ENCODE measurements at places on chromosomes 7 and 10.

GRCh38 chr10:70052462-70053217, at the start of gene MACROH2A2:
Gene MACROH2A2, plus strand, starts transcription at chr10:70052846. Its CDS starts 22,813 bp downstream, at chr10:70075659.
- DNase-seq, result no peak

GRCh38 chr10:58373442-58373827, 11.8 kb upstream of the TFAM start:
- DNase-seq, result no peak

GRCh38 chr10:50636618-50637579, 13.1 kb upstream of the SGMS1 start:
- no peak for DNase-seq

DNA sequence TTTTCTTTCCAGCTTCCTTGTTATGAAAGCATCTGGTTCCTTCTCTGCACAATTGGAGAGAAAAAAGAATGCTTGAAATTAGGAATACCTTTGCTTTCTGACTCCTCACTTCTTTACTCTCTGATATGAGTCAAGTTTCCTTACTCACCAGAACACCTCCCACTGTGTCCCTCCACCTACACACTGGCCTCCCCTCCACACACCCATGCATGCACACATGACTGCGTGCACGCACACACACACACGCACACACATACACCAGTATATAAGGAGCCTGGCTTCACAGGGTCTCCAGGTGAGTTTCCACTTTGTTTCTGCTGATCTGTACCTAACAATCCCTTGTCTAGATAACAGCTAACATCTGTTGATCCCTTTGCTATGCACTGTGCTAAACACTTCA, 11.4 kb upstream of the PTER start:
- no peak for DNase-seq

DNA sequence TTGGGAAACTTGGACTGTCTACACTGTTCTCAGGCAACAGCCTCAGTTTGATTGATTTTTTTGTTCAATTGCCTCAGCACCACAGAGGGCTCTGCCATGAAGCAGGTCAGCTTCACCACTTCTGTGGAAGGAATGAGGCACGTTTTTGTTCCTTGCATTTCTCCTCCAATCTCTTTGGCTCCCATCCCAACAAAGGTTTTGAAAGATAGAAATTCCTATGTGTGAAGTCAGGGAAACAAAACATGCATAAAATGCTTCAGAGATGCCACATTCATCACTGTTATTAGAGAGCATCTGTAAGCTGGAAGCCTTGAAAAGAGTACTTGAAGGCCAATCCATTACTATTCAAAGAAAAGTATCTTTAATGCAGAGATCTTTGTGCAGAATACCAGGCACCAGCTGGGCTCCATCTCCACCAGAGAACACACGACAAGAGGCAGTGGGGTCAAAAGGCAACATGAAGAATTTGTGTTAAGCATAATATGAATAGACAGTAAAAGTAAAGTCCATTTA, 249.1 kb upstream of the LYZL1 start:
- no peak for DNase-seq

- no peak for DNase-seq
Observed at GRCh38 chr10:102115775-102116174, 4.4 kb downstream of the LDB1 start.

DNA sequence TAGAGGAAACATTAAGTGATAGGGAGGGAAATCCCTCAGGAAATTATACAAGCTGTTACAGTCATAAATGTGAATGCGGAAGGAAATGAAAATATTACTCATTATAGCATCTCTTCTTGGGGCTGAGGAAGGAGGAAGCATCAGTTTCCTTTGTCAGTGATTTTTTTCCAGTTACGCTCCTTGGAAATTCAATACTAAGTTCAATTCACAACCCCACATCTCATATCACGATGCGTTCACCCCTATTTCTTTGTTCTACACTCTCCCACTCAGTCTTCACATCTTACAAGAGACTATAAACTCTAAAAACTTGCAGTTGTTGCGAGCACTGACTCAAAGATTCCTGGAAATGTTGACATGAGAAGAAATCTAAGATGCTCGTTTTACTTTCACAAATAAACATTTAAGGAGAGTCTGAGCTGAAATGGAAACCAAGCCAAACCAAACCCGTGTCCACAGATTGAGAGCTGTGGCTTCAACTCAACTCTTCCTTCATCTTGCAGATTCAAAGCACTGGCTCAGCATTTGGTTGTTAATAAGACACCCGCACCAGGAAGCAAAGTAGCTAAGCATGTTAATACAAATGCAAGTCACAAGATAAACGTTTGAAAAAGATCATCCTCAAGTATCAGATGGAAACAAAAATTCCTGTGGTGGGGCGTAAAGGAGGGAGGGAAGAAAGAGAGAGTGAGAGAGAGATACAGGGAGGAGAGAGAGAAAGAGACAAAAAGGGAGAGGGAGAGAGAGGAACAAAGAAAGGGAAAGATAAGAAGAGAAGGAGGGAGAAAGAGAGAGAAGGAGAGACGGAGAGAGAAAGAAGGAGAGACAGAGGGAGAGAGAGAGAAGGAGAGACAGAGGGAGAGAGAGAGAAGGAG, 150.0 kb upstream of the RSU1 start:
- no peak for DNase-seq

DNA sequence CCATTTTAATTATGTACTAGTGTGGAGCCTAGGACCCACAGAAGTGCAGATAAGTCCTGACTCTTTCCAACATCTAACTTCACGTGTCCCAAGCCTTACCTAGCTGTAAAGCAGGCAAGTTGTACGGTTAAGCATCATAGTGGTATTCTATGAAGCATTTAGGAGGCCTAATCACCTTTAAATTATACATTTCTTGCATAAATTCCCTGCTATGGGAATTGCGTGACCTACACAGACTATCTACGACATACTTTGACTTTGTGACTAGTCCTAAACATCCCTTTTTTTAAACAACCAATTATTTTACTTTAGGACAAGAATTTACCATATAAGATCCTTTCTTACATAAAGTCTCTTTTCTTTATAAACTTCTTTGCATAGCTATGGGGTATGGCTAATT, 37.7 kb upstream of the LRGUK start:
- no peak for DNase-seq

GRCh38 chr10:22459496-22459895, 114.2 kb downstream of the SPAG6 start:
- DNase-seq, result no peak

DNA sequence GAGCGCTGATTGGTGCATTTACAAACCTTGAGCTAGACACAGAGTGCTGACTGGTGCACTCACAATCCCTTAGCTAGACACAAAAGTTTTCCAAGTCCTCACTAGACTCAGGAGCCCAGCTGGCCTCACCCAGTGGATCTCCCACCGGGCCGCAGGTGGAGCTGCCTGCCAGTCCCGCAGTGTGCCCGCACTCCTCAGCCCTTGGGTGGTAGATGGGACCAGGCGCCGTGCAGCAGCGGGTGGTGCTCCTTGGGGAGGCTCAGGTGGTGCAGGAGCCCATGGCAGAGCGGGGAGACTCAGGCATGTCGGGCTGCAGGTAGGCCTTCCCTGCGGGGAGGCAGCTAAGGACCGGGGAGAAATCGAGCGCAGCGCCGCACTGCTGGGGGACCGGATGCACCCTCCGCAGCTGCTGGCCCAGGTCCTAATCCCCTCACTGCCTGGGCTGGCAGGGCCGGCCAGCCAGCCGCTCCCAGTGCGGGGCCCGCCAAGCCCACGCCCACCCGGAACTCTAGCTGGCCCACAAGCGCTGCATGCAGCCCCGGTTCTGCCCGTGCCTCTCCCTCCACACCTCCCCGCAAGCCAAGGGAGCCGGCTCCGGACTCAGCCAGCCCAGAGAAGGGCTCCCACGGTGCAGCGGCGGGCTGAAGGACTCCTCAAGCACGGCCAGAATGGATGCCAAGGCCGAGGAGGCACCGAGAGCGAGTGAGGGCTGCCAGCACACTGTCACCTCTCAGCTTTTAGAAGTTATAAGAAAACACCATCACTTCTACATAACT, 128.9 kb downstream of the ZNF438 start:
- DNase-seq, result no peak

DNA sequence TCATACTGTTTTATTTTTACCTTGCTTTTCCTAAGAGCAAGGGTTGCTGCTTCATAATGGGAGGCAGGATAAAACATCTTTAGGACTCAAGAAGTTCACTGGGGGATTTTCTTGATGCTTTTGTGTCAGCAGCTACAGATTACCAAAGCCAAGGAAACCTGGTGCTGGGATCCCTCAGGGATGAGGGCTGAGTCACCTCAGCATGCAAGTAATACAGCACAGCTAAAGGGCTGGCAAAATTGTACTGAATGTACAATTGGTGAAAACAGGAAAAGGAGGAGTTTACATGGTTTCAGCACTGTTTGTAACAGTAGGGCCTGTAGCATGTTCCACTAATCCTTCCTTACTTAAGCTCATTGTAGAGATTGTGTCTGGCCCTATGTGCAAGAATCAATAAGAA, 1056.8 kb downstream of the SORCS1 start:
- DNase-seq, result no peak

DNA sequence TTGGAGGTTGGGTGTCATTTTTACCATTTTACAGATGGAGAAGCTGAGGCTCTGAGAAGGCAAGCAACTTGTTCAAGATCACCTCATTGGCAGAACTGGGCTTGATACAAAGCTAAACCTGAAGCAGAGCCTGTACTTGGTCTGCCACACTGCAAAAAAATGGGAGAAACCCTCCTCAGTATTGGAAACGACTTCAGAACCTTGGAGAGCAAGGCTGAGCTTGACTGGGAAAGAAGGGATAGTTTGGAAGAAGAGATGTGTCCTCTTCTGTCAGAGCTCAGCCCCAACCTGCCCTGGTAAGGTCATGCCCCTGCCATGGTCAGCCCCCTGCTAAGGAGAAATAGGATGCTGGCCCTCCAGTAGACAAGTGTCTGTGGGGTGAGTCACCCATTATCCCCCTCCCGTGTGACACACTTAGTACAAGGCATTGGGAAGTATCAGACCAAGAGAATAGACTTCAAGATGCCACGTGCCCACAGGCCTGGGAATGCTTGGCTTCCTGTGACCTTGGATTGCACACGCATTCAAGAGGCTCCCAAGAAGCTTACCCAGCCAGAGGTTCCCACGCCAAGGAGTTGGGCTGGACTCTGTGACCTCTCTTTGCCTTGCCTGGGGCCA, 56.2 kb upstream of the SMNDC1 start:
- DNase-seq, result no peak

DNA sequence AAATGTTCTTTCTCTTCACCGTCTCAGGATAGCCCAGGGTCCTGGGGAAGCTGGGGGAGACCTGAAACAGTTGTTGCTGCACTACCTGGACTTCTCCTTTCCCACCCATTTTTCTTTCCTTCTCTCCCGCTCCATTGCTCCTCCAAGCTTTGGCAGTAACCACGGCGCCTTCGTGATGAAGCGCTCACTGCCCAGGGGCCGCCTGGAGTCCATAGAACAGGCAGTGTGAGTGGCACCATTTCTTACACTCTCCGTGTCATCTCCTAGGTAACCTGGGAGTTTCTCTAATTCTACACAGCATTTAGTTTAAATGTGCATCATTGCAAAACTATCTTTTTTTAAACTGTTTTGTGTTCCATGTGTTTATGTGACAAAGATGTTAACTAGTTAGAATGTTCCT, 40.3 kb upstream of the BHLHA15 start:
- DNase-seq, result no peak

DNA sequence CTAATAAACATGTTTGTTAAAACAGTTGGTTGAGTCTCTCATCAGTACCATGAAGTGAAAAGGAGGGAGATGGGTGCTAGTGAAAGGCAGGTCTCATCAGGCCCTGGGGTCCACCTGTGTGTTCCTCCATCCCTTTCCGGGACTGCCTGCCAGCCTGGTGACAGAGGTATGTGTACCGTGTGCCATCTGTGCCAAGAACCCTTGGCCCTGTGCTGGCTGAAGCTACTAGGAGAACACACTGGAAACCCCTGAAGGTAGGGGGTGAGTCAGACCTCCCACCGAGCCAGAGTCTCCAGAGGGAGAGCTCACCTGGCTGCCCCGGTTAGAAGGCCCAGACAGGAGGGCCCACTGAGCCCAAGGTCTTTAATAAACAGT, 2.3 kb downstream of the DDIT4 start:
- no peak for DNase-seq

DNA sequence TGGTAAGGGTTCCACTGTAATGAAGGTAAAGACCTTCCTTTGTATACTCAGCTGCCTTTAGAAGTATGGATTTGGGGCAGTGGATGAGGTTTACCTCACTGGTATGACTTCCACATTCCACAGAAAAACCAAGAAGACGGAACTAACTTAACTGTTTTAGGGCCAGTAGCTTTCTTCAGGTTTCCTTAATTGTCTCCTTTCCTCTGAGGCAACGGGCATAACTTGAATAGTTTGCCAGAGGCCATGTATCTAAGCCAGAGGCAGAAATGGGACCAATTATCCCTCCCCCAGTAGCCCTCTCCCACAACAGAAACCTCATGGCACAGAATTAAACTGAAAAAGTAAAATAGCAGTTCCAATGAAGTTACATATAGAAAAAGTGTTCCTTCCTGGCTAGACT, 281.7 kb downstream of the PHTF2 start:
- no peak for DNase-seq

GRCh38 chr7:133398506-133398905, 145.6 kb downstream of the EXOC4 start:
- DNase-seq, result no peak

GRCh38 chr7:149882248-149883047, 8.7 kb downstream of the ATP6V0E2 start:
- DNase-seq, result no peak

- no peak for DNase-seq
Observed at GRCh38 chr7:50721661-50722259, 60.9 kb downstream of the GRB10 start.

DNA sequence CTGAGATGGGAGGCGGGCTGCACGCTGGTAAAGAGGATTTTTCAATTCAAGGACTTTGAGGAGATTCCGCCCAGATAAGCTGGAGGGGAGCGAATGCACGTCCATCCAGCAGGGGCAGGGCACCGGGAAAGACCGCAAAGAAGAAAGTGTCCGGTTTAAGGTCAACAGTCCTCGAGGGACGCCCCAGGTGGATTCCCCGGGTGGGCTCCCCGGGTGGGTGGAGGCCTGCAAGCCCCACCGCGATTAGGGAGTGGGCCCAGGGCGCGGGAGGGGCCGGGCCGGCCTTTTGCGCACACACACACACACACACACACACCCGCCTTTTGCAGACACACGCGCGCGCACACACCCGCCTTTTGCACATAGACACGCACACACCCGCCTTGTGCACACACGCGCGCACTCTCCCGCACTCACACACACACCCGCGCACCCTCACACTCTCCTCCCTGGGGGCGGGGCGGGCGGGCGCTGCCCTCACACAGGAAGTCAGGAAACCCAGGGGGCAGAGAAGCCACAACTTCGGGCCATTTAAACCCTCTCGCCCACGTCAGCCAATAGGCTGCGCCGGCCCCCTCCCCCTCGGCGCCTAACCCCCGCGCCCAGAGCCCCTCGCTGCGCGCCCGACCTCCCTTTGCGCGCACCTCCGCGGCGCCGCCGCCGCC, 615 bp downstream of the ARHGAP12 start:
- no peak for DNase-seq

- DNase-seq, result no peak
Observed at GRCh38 chr7:14054125-14054524, 64.7 kb upstream of the ETV1 start.

GRCh38 chr7:30815388-30815854, 44.2 kb downstream of the MINDY4 start:
- DNase-seq, result no peak

- no peak for DNase-seq
Observed at GRCh38 chr7:104011829-104012228, 22.4 kb upstream of the RELN start.

All from stimulated activated CD8-positive, alpha-beta memory T cell treated with anti-CD3 and anti-CD28 coated beads, Interleukin-7, amount 100 ng/mL, for 1 hour (primary cell).